ENCODE measurements at places on chromosomes 3 and 15. TPM values are rescaled to one million over a fixed set of nuclear protein-coding genes. Genes with fewer than 3 reads are reported as not detected.

Gene SEMA5B
- total RNA-seq, result 0.81 TPM

DNA sequence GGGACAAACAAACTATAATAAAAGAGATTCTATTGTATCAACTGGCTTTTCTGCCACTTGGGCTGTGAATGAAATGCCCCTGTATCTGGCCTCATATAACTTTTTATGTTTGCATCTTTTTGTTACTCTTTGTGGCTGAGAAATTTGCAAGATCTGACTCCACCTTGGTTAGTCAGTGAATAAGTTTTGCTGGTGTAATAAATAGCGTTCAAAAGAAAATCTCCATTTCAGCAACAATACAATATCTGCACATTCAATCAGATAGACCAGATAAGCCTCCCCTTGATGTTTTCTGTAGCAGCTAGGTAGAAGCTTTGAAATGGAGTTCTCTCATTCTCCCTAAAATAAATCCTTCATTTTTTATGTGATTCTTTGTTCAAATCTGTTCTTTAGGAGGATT, 12.0 kb downstream of the TRAT1 start:
- H3K27ac ChIP-seq, result no peak overlapping the region
- no peaks in the 10 kb centered on the region for H3K27me3 ChIP-seq
- H3K36me3 ChIP-seq, result no peaks in the 10 kb centered on the region
- DNase-seq, result no peak
- no peak overlapping the region for H3K4me3 ChIP-seq

DNA sequence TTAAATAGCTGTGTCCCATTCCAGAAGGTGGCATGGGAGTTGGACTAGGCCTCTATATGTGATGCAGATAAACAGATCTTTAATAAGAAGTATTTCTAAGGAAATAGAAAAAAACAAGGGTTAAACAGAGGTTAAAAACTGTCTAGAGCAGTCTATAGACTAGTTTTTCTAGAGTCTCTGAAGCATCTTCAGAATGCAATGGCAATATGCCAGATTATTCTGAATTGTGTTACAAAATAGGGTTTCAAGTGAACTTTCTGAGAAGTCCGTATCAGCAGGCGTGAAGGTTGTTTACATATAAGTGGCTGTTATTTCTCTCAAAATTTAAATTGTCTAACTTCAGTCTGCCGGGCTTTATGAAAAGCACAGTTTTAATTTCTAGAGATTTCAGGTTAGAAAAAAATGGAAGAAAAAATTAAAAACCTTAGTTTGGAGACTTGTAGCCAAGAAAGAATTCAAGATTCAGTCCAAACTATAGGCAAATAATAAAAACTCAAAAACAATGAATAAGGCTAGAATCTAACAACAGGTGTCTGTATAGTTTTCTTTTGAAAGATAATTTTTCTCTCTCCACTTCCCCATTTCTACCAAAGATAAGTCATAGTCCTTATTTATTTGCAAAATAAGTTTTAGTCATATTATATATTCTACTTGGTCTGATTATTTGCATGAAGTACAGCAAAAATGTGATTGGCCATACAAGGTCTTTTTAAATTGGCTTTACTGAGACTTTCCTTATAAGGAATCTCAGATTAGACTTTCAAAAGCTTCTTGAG, 55.2 kb downstream of the OSTN start:
- H3K27me3 ChIP-seq, result no peaks in the 10 kb centered on the region
- no peaks in the 10 kb centered on the region for H3K36me3 ChIP-seq
- H3K27ac ChIP-seq, result no peak overlapping the region
- DNase-seq, result no peak
- no peak overlapping the region for H3K4me3 ChIP-seq
- H3K4me1 ChIP-seq, result no peaks in the 10 kb centered on the region

Gene FRMD5
- total RNA-seq, result 0.78 TPM

Gene ZBTB47
- 72.4 TPM for total RNA-seq

DNA sequence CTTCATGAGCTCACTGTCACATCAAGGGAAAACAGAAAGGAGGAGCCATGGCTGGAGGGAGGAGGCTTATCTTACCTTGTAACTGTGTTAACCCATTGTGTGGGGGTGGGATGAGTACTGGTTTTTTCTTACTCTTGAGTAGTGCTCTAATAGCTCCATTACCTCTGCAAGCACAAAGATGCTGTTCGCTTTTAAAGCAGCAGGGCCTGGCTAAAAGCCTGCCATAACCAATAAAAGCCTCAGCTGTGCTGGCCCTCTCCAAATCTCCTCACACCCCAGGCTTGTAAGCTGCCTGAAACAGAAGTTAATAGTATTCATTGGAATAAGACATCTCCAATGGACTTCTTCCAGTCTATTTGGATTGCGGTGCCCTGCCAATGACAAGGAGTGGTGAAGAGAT, 544.1 kb downstream of the TUSC7 start:
- H3K4me1 ChIP-seq, result no peaks in the 10 kb centered on the region
- no peak overlapping the region for H3K4me3 ChIP-seq
- H3K27ac ChIP-seq, result no peak overlapping the region
- no peaks in the 10 kb centered on the region for H3K36me3 ChIP-seq
- DNase-seq, result no peak
- H3K27me3 ChIP-seq, result no peaks in the 10 kb centered on the region

Gene TMEM108
- total RNA-seq, result 3.6 TPM

- H3K4me3 ChIP-seq, result no peak overlapping the region
- no peaks in the 10 kb centered on the region for H3K4me1 ChIP-seq
- no peak overlapping the region for H3K27ac ChIP-seq
- no peak for DNase-seq
- no peaks in the 10 kb centered on the region for H3K36me3 ChIP-seq
These were observed 31.9 kb upstream of the EIF4A2 start for GRCh38 chr3:186751480-186751879.

Gene PRKCD
- 23.6 TPM for total RNA-seq

Gene MINAR1
- 1.4 TPM for total RNA-seq

Gene FAM3D
- total RNA-seq, result not detected

DNA sequence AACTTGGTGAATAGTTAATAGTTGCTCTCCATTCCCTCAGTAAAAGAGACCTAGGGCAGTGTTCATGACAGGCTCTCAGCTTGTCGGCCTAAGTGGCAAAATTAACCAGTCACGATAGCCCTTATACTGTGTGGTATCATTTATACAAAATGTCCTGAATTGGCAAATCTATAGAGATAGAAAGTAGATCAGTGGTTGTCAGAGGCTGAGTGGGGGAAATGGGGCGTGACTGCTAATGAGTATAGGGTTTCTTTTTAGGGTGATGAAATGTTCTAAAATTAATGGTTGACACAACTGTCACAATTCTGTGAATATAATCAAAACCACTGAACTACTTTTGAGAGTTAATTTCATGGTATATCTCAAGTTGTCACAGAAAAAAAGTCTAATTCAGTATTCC, 20.9 kb downstream of the ARIH1 start:
- H3K36me3 ChIP-seq, result no peaks in the 10 kb centered on the region
- no peaks in the 10 kb centered on the region for H3K27me3 ChIP-seq
- H3K4me1 ChIP-seq, result no peaks in the 10 kb centered on the region
- H3K4me3 ChIP-seq, result no peak overlapping the region
- no peak for DNase-seq
- no peak overlapping the region for H3K27ac ChIP-seq

DNA sequence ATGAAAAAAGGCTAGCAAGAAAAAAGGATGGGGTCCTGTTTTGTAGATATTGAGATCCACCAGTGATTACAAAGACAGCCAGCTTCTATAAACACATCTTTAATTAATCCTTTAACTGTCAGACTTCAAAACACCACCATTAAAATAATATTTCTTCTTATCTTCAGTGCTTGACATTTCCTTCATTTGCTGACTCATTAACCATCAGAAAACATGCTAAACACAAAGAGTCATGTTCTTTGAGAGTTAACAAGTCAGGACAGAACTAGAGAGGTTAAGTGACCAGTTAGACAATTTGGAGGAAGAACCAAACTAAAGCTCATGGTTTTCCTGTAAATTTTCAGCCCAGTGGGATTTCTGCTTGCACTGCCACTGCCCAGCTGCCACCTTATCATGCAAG, 111.4 kb downstream of the MEIS2 start:
- H3K4me3 ChIP-seq, result no peak overlapping the region
- H3K36me3 ChIP-seq, result no peaks in the 10 kb centered on the region
- no peak overlapping the region for H3K27ac ChIP-seq
- H3K27me3 ChIP-seq, result no peaks in the 10 kb centered on the region
- DNase-seq, result no peak

Gene SV2B
- total RNA-seq, result 2.5 TPM

DNA sequence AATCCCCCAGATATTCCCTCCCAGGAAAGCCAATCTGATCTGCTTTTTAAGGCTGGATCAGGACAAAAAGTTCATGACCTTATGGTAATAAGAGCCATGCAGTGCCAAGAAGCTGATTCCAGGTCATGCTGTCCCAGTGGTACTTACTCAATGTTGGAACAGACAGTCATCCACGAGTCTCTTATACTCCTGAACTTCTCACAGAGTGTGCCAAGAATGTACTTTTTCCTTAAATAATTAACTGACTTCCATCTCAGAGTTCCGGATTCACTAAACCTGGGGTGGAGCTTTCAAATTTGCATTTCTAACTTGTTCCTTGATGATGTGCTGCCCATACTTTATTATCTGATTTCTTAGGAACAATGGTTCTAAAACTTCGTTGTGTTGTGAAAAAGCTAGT, 3.4 kb upstream of the P3H2 start:
- H3K27ac ChIP-seq, result no peak overlapping the region
- no peak for DNase-seq
- H3K27me3 ChIP-seq, result no peaks in the 10 kb centered on the region
- H3K4me3 ChIP-seq, result no peak overlapping the region

DNA sequence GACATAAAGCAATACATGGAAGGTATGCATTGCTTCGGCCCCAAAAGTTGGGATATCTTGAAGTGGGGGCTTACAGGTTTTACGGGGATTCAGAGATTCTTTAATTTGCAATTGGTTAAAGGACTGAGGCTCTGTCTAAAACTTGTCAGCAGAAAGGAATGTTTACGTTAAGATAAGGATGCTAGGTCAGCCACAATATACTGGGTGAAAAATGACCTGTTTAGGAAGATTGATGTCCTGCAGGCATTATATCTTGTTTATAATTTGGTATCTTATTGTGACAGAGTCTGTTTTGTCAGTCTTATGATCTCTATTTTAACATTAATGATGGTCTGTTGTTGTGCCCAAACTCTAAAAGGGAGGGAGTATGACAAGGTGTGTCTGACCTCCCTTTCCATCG, 15.3 kb upstream of the CCNDBP1 start:
- H3K4me1 ChIP-seq, result peaks cover 4% of the 10 kb centered on the region
- no peak overlapping the region for H3K27ac ChIP-seq
- no peaks in the 10 kb centered on the region for H3K27me3 ChIP-seq

DNA sequence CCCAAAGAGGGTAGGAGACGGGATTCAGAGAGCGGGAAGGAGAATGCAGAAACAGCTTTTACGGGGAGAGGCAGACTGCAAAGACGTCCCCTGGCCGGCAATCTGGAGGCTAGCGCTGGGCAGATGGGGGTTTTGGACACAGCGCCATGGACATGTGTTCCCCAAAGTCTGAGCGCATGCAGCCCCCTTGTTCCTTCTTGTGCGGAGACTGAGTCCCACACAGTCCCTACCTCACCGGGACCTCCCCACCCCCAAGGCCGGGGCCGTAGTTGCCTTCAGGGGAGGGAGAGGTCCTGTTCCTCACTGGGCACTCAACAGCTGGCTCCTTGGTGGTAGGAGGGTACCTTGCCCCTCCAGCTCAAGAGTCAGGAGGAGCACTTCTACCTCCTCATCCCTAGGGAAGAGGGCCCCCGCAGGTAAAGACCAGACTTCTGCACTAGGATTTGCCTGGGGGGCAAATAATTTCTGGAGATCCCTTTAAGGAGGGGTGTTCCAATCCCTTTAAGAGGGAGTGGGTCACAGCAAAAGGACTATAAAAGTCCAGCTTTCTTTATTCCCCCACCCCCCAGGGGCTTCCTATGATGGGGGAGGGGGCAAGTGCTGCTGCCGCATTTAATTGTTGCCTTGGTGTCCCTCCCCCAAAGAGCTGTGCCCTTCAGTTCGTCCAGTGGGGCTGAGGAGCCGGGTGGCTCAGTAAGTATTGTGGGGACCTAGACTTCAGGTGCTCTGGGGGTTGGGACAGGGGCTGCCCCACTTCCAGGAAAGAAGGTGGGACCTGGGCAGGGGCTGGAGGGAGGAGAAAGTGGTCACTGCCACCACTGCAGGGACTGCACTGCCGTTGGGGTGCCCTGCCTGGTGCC, 3.6 kb upstream of the BAHD1 start:
- H3K4me3 ChIP-seq, result no peak overlapping the region
- H3K27ac ChIP-seq, result no peak overlapping the region
- no peak for DNase-seq
- no peaks in the 10 kb centered on the region for H3K4me1 ChIP-seq
